ENCODE measurements at places on chromosomes 5 and 9.
A peak's percentile ranks its signal among the peaks of the same experiment; 100 is the strongest.

- DNase-seq, result no peak
Observed at GRCh38 chr9:134224567-134225093, 60.3 kb upstream of the RNU6ATAC start.

DNA sequence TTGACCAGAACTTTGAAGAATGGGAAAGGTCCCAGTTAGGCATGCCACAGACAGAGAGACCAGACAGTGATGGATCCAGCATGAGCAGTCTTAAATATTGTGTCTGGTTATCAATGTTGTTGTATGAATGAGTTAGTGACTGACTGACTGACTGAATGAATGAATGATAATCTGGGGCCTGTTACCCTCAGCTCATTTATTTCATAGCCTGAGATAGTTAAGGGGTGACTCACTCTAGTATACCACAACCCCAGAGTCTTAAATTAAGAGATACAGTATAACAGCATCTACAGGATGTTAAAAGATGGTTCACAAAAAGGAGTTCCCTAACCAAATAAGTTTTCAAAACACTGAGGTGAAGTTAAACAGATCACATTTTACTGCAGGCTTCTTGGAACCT lies 133.5 kb downstream of the SGCD start:
- no peak for DNase-seq

DNA sequence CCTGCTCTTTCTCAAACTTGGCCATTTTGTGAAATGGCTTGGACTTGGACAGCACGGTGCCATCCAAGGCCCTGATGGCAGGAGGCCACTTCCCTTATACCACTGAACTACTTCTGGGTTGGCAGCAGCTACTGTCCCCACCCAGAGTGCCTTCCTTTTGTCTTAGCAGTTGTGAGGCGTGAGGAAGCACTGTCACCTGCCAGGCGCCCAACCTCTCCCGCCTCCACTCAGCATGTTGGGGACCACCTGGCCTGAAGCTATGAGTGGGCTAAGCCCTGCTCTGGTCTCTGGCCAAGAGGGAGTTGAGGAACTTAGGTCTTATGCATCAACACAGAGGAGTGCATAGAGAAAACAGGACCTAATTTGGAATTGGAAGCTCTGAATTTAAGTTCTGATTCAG lies 276.0 kb downstream of the ENC1 start:
- DNase-seq, result no peak

- no peak for DNase-seq
Observed at GRCh38 chr9:91536211-91536691, 112.6 kb upstream of the NFIL3 start.

- DNase-seq, result no peak
Observed at GRCh38 chr5:62342476-62342837, 36.5 kb downstream of the KIF2A start.

GRCh38 chr9:36888551-36888950 lies 145.5 kb downstream of the PAX5 start:
- DNase-seq, result no peak

DNA sequence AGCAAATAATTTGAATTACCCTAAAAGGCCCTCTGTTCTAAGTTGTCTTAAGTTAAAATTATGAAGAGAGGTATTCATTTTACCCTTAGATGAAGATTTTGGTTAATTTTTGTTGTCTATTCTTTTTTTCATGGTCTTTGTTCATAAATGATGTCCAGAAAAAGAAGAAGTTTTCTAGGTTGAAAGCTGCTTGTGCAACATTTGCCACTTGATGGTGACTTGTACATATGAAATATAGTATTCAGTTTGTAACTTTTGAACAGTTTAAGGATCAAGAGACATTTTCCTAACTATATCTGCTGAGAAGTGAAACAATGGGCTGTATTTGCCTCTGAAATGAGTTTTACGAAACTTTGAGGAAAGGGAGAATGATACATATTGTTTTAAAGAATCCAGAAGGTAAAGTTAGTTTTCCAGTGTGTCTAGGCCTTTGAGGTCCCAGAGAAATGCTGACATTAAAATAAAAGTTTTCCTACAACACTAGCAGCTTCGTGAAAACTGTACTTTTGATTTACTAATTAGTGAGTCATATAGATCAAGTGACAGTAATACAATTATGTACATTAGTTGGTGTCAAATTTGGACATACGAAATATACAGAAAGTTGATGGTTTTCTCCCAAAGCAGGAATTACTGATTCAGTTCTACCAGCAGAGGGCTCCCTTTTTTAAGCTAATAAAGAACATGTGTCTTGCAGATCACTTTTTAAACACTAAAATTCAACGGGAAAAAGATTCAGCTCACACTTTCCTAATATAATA lies 70.5 kb downstream of the PIK3R1 start:
- DNase-seq, result peak; percentile 80

DNA sequence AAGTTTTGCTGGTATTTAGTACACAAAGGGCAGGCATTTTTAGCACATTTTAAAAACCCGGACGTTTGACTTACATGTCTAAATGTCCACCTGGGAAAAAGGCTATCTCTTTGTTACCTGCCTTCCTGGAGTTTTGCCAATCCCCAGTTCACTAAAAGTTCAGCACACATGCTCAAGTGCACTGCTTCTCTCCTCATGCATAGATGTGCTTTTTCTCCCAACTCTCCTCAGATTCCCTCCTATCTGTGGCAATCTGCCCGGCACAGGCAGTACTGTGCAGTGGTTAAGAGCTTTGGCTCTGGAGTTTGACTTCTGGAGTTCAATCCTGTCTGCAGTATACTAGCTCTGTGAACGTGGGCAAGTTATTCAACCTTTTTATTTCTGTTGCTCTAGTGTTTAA lies 8.3 kb upstream of the CCNO start:
- no peak for DNase-seq

- no peak for DNase-seq
Observed at GRCh38 chr9:99264070-99264680, 42.1 kb downstream of the SEC61B start.

- no peak for DNase-seq
Observed at GRCh38 chr9:3788211-3788610, 262.4 kb upstream of the RFX3 start.

DNA sequence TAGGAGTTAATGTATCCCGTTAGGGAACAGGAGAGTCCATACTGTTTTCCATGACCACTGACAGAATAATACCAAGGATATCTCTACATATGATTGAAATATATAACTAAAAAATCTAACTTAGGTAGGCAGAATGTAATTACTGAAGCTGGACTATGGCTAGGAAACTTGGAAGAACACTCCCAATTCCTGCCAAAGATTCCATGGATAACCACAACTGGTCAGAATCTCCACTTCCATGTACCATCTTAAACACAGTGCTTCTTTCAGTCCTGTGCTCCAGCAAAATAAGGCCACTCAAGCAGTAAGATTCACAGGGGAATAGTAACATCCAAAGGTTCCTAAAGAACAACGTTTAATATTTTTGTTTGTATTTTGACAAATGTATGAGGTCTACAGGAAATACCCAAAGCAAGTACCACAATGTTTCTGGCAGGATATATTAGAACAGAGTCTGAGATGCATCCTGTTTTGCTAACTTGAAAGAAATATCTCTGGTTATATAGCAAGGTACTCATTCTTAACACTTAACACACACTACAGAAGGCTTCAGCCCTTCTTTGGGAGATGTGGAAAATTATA lies 295.0 kb downstream of the ADAMTS6 start:
- no peak for DNase-seq

GRCh38 chr5:65866837-65867521 lies 59.4 kb upstream of the ERBIN start:
- DNase-seq, result no peak

GRCh38 chr5:95984287-95984938 lies 22.8 kb upstream of the ELL2 start:
- no peak for DNase-seq

DNA sequence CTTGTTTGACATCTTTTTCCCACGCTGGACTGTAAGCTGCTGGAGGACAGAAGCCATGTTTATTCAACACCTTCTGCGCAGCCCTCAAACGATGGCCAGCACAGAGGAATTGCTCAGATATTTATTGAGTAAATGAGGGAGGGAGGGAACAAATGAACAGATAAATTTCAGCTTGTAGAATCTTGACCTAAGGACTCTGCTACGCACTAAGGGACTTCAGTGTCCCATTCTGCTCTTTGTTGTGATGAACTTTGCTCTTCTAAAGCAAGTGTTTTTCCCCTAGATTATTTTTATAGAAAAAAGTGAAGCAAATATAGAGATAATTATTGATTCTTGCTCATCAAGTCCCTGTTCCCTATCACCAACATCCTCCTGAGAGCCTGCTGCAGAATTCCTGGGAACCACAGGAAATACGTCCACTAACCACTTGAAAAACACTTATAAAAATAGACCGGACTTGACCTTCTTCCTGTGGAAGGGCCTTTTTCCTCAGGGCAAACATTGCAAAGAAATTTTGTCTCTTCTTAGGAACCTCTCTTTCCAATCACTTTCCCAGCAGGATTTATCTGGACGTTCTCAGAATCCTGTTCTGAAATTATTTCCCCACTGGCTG lies 54.9 kb downstream of the FGF1 start:
- no peak for DNase-seq

GRCh38 chr9:137891588-137892423 lies 14.2 kb downstream of the CACNA1B start:
- DNase-seq, result no peak

DNA sequence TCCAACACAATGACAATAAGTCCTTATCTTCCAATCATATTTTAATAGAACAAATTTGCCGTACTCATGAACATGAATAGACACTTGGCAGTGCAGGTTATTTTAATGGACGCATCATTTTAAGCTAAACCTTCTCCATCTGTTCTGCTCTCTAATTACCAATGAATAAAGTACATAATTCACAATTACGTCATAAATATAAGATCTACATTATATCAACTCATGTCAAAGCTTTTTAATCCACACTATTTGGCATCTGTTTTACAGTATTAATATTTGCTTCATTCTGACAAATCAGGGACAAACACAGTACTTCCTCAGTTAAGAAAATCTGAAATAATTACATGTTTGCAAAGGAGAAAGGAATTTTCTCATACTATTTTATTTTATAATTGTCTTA lies 344.1 kb upstream of the DMAC1 start:
- DNase-seq, result no peak

DNA sequence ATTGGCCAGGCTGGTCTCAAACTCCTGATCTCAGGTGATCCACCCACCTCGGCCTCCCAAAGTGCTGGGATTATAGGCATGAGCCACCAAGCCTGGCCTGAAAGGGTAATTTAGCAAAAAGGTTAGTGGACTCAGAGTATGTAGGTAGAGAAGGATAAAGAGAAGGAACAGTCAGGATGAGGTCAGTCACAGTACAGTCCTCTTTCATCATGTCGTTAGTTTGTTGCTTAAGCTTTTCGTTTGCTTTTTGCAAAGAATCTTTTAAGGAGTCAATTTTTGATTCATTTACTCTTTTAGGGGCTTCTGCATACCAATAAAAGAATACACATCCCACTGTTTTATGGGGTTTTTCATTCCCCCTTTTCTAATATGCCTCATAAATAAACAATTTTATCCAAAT lies 17.8 kb upstream of the GBGT1 start:
- DNase-seq, result no peak

DNA sequence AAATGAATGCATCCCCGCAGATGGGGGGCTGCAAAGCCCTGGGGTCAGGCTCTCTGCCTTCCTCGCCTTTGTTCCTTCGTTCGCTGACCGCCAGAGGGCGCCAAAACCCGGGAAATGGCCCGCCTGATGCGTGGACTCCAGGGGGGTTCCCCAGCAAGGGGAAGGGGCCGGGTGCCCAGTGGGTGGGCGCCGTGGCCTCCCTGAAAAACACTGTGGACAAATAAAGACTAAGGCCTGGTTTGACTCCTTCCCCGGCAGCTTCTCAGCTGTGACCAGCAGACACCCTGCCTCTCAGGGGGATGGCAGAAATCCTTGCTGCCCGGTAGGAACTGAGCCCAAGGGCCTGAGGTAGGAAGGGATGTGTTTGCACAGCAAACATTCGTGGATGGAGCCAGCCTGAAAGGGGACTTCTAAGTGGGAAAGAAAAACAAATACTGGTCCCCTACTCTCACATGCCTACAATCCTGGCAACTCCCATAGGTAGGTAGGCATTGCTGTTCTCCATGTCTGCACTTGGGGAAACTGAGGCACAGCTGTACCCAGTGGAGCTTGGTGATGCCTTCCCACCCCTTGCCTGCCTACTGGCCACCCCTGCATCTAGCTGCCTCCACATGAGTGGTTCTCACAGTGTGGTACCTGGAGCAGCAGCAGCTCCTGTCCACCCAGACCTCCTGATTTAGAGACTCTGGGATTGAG lies 57.7 kb downstream of the DUSP1 start:
- no peak for DNase-seq
